Stimulated activated CD8-positive, alpha-beta memory T cell treated with anti-CD3 and anti-CD28 coated beads, Interleukin-4, amount 100 ng/mL, for 1 hour (primary cell): ENCODE measurements at places on chromosomes 2 and 18.

- DNase-seq = no peak
These were observed 56.2 kb upstream of the B3GNT7 start for GRCh38 chr2:231339316-231339715.

- no peak for DNase-seq
These were observed 364.2 kb downstream of the LRRTM1 start for GRCh38 chr2:79940364-79940763.

DNA sequence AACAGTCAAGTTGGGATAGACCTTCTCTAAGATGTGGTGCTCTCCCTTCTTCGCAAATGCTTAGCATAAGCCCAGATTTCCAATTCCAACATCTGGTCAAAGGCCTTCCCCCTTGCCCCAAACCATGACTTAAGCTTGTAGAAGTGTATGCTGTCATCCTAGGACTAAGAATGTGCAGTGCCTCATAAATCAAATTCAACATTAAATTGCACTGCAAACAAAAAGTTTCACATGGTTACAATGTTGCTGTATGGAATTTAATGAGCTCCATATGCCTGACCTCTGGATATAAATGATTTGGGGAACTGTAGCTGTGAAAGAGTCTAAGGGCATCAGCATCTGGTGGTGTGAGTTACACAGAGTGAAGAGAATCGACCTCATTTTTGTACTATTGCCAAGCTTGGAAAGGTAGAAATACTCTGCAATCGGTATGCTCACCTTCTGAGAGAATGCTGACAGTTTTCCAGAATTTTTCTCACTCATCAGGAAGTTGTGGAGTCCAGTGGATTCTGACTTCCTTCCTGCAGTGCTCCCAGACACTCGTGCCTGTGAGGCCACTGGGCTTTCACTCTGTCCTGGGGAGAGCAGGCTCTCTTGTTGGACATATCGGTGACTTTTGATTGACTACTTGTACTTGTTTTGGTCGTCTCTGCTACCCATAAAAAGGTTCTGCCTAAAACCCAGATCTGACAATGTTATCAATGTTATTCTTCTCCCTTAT is 40.6 kb downstream of the FASTKD2 start:
- DNase-seq = no peak

GRCh38 chr2:155145758-155146229 is 447.3 kb downstream of the KCNJ3 start:
- DNase-seq = no peak

DNA sequence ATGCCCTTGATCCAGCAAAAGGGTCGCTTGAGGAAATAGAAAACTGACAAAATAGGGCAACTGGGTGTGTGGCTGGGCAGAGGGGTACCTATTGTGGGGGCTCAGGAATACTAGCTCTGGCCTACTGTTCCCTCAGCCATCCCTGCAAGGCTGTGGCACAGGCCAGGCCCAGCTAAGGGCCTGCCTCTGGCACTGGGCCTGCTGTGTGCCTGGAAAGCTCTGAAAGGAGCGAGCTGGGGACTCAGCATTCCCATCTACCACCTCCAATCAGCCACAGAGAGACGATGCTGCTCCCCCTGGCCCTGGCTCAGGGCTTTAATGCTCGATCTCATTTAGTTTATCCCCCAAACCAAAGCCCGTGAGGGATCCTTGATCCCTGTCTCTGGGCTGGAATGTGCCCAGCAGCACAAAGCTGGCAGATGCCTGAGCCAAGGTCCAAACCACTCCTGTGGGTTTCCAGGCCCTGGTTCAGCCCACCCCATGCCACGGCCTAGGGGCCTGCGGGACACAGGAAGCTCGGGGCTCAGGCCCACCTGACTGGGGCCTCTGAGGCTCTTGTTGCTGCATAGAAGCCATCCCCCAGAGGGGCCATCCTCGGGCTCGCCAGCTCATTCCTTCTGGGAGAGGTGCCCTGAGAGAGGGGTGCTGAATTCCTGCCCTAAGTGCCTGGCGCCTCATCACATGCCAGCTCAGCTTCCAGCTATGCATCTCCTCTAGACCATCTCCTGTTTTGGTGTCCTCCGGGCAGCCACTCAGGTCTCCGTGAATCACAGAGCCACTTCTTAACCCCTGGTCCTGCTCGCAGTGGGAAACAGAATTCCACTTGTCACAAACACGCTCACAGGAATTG is 43.0 kb upstream of the KCNF1 start:
- DNase-seq = no peak

GRCh38 chr2:166536111-166536510 is 42.1 kb upstream of the SCN7A start:
- no peak for DNase-seq

GRCh38 chr2:64230540-64230939 is 86.3 kb upstream of the PELI1 start:
- no peak for DNase-seq

- DNase-seq = no peak
These were observed 4.0 kb downstream of the CHRNG start for GRCh38 chr2:232543491-232543890.

GRCh38 chr2:169619946-169620345 is 35.8 kb downstream of the PPIG start:
- DNase-seq = no peak

- no peak for DNase-seq
These were observed 747.1 kb upstream of the FSHR start for GRCh38 chr2:49901202-49902065.

DNA sequence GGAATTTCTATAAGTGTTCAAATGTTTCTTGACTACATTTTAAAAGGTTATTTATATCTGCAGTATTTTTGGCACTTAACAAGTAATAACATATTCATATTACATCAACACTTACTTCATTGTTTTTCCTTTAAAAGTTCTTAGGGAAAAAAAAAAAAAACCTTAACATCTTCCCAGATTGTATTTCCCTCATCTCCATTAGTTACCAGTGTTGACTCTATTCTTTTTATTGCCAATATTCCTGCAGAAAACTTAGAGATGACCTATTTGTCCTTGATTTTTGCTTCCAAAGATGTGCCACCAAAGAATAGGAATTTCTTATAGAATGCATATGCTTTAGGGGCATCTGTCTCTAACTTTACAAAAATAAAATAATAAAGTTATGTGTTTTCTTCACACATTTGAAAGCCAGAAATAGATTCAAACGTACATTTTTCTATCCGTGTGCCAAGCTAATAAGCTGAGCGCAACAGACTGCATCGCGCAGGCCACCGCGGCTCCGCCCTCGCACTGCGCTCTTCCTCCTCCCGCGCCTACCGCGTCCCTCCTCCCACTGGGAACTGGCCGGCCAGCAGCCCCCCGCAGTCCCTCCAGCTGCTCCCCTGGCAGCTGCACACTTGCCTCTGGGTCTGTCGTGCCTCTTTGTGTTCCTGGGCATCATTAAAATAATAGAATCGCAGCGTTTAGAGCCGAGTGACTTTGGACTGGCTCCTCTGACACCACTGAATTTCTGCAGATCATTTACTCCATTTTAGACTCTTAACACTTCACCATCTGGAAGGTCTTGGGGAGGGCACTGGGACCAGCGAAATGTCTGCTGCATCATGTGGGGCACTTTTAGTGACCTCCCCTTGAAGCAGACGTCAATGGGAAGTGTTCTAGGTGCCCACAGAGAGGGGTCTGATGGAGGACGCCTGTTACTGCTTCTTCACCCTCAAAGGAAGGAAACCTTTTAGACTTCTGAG is 21.2 kb upstream of the NAB1 start:
- no peak for DNase-seq

- peak; percentile 41 for DNase-seq
These were observed 6.5 kb upstream of the WNT6 start for GRCh38 chr2:218852911-218853667.

DNA sequence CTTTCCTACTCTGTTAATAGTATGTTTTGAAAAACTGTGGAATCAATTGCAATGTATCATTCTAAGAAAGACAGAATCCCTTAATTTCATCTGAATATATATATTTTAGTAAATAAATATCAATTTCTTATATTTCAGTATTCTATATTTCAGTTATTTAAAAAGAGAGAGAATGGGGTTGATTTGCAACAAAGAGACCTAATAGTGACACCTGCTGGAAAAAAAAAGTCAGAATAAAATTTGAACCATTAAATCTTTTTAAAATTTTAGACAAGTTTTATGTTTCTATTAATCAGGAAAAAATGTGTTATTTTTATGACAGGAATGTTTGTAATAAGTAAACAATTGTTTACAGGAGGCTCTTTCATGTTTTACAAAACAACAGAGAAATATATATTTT is 20.7 kb upstream of the CCNT2 start:
- no peak for DNase-seq

DNA sequence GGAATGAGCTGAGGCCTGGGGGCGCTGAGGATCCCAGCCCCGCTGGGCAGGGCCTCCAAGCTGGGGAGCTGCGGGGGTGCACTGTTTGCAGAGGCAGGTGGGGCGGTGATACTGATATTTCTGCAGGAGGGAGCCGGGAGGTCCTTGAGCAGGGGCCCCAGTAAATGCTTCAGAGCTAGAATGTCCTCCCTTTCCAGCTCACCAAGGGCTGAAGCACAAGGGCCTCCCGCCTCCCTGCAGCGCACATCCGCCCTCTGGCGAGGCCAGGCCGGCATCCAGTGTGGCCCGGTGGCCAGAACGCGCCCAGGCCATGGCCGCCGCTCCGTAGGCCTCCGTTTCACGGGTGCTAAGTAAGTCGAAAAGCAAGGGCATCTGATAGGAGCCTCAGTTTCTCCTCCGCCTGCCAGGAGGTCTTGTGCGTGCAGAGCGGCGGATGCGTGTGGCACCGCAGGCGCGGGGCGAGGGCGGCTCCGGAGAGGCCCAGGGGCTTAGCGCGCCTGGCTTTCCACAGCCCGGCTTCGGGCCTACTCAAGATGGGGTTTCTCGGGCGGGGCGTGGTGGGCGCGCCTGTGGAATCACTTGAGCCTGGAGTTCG is 29.5 kb upstream of the CHMP1B start:
- DNase-seq = no peak

DNA sequence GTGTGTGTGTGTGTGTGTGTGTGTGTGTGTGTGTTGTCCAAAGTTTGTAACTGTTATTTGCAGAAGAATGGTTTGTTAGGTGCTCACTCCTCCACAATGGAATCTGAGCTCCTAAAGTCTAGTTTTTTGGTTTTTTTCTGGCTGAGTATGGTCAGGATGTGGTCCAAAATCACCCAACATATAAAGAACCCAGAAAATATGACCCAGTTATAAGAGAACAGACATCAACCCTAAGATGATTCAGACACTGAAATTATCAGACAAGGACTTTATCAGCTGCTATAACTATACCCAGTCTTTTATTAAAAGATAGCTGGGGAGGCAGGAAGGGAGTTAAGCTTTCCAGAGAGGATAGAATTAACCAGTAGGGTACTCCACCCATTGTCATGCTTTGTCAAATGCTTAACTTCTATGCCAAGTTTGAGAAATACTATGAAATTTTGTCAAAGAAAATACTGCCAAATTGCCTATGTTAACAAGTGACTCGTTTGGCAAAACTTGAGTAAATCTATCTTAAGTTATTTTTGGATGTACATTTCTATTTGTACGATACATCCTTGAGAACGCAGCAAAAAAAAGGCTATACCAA is 57.5 kb downstream of the TANK start:
- no peak for DNase-seq

- no peak for DNase-seq
These were observed 15.0 kb upstream of the TTR start for GRCh38 chr18:31576670-31577069.

DNA sequence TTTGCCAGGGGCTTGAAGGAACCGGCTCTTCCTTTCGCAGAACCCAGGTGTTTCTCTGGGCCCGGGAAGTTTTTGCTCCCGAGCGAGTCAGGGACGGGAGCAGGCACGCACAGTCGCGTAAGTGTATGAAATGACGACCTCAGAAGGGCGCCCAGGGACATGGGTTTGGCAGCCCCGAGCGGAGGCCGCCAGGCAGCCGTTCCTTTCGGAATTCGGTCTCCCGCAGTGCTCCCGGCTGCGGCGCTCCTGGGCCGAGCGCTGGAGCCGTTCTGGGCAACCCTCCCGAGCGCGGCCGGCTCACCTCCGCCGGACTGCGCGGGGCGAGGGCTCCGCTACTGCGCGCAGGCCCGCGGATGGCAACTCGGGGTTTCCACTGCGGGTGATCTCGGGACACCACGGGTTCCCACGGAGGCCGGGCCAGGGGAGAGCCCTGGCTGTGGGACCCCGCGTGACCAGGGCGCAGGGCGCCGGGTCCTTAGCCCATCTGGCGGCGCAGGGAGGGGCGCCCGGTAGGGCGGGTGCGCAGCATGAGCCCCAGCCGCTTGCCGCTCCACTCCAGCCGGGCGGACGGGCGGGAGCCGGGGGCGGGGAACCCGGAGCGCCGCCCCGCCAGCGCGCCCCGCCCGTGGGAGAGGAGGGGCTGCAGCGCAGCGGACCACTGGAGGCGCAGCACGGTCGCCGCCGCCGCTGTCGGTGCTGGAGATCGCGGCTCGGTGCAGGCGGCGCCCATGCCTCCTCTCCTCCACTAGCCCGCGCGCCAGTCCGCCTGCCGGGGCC is at the start of gene OSBPL6:
Gene OSBPL6, plus strand, starts transcription at position 690 of the 777 bp plus-strand sequence. CDS start 111,673 bp downstream, outside the sequence.
- DNase-seq = no peak

GRCh38 chr2:196286821-196287220 is 115.4 kb upstream of the STK17B start:
- DNase-seq = no peak

GRCh38 chr2:206980413-206980812 is 41.1 kb downstream of the CPO start:
- DNase-seq = no peak

DNA sequence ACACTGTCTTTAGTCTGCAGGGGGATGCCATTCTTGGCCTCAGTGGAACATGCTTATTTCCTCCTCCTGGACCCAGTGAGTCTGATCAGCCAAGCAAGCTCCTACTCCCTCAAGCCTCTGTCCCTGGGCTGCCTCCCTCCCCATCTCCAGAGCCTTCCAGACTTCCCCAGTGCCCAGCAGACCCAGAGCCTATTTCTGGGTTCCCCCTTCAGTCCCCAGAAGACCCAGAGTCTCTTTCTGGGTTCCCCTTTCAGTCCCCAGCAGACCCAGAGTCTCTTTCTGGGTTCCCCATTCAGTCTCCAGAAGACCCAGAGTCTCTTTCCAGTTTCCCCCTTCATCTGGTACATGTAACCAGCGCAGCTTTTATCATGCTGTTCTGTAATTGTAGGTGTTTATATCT is 17.0 kb upstream of the PKDCC start:
- DNase-seq = no peak

- DNase-seq = no peak
These were observed 227.6 kb upstream of the ETAA1 start for GRCh38 chr2:67169417-67170140.

DNA sequence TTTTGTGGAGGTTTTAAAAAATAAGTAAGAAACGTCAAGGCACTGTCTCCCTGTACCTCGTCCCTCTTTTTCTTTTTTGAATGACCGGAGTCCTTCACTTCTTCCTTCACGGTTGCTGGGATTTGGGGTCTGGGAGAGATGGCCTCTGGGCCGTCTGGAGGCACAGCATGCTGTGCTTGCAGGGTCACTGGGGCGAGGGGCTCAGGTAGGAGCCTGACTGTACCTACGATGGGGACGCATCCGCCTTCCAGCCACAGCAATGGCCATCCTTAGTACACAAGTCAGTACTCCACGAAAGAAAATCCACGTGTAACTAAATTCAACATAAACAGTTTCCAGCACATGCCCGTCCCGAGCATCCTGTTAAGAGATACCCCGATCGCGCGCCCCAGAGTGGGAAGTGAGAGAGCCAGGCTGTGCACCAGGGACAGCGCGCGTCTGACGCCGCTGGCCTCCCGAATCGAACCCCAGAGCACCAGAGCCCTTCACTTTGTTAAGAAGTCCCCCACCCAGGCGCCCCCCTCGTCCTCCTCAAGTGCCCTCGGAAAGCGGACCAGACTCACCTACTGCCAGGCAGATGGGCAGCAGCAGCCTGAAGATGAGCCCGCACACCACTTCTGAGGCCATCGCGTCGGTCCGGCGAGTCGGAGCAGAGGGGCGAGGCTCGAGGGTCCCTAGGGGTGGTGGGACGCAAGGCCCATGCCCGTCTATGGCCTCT is 1.2 kb downstream of the PIEZO2 start:
- DNase-seq = no peak
